ENCODE measurements at places on chromosomes 6 and 20.

- DNase-seq, result no peak
Observed at GRCh38 chr6:109456111-109456583, 575 bp upstream of the MICAL1 start.

- no peak for DNase-seq
Observed at GRCh38 chr6:110561008-110561396, 84.6 kb upstream of the SLC22A16 start.

GRCh38 chr6:140403020-140403419, 1028.6 kb upstream of the CITED2 start:
- DNase-seq, result no peak

DNA sequence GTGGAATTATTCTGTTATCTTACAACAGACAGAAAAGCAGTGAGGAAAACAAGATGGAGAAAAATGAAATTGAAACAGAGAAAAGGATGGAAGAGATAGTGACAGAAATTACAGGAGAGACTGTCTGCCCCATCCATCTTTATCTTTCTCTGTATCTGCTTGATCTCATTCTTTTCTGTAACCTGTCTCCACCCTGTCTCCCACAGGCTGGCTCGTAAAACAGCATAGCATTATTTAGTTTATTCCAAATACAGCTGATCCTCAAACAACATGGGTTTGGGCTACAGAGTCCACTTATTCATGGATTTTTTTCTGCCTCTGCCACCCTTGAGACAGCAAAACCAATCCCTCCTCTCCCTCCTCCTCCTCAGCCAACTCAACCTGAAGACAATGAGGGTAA, 482.3 kb upstream of the JARID2 start:
- DNase-seq, result no peak

DNA sequence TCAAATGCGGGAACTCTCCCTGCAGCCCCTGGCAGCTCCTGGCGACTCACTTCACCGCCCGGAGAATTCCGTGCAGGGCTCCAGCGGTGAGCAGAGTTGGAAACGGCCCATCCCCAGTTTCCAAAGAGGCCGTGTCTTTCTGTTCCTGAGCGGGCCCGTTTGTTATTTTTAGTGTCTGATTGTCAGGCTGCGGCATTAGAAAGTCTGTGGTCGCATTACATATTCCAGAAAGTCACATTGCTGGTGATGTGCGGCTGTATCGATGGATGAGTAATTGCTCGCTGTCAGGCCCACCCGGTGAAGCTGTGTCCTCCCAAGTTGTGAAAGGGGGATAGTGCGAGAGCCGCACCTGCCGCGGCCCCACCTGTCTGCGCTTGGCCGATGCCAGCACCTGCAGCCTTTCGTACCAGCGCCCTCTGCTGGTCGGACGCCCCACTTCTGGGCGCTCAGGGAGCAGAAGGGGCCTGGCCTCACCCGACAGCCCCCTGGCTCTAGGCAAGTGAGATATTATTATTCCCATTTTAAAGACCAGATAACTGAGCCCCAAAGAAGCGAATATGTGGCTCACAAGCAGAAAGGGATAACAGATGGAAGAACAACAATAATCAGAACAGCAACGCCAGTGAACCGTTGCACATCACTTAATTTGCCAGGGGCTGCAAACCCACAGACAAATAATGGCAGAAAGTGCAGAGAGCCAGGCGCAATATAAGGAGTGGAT, 244.9 kb downstream of the TSHZ2 start:
- DNase-seq, result peak; percentile 66

DNA sequence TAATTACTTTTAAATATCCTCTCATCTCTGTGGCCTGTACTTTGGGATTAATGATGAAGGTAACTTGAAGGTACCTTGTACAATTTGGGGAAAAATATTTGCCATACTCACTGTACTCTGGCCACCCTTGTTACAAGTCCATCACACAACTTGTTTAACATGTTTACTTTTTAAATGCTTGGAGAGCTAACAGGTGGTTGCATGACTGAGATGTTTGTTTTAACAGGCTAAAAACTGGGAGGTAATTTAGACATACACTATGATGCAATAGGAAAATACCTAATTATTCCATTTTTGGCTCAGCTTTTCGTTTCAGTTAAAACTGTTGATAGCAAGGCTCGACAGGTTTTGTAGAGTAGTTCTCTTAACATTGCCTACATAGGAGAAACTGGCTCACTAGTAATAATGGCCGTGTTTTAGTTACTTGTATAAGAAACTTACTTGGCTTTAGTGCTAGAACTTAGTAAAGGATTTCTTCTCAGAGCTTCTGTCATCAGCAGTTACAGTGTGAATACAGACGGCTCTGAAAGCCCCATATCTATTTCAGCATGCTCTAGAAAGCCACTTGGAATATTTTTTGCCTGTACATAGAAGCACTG, 489.8 kb upstream of the SOX4 start:
- peak; percentile 47 for DNase-seq

All from lung (tissue), 17 donors.